Stimulated activated CD4-positive, alpha-beta T cell treated with anti-CD3 and anti-CD28 coated beads, Interleukin-12 subunit alpha, Interleukin-12 subunit beta, amount 100 ng/mL, for 4 hours (primary cell): ENCODE measurements at places on chromosomes 11 and 22.

- DNase-seq: no peak
These were observed 327.0 kb upstream of the CCDC90B start for GRCh38 chr11:83612891-83613766.

- no peak for DNase-seq
These were observed 1.7 kb upstream of the CHCHD10 start for GRCh38 chr22:23769321-23769965.

DNA sequence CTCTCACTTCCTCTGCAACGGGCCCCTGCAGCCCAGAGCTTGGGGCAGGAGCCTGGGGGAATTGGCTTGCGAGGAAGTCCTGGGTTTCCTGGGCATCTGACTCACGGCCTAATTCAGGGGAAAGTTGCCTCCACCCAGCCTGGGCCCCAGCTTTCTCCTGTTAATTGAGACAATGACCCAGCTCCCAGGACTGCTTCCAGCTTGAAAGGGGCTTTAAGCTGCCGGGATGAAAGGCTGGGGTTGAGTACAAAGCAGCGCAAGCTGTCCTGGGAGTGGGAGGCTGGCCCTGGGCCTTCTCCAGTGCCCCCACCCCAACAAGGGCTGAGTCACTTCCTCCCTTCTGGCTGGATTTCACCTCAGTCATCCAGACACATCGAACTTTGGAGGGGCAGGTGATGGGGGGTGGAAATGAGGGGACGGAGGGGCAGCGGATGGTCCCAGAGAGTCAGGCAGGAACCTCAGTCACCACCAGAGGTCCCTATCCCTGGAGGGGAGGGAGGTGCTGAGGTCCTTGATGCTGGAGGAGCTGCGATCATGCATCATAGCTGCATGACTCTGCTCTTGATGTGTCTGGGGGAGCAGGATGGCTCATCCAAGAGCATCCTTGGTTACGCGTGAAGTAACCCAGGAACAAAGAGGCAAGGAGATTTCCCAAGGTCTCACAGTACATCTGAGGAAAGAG is 30.1 kb upstream of the OAF start:
- no peak for DNase-seq

GRCh38 chr11:134413826-134414731 is 2.0 kb upstream of the B3GAT1 start:
- no peak for DNase-seq

- no peak for DNase-seq
These were observed 14.0 kb downstream of the TRIM29 start for GRCh38 chr11:120123946-120124345.

DNA sequence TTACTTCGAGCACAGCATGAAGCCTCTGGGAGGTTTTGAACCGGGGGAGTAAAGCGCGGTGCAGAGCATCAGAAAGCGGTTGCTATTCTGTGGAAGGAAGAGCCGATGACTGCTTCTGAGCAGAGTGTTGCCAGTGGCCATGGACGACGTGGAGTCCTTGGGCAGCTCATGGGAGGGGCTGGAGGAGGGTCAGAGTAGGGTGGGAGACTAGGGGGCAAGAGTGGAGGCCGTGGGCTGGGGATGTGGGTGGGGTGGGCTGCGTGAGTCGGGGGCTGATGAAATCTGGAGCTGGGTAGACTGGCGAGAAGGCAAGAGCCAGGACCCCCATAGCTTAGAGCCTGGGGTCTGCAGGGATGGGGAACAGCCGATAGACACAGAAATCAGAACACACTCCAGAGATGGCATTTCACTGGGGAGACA is 40.2 kb downstream of the TBC1D22A start:
- no peak for DNase-seq

- DNase-seq: no peak
These were observed 45.3 kb downstream of the ZBTB44 start for GRCh38 chr11:130269326-130269943.

- no peak for DNase-seq
These were observed 62.4 kb downstream of the BRD1 start for GRCh38 chr22:49765091-49765771.

DNA sequence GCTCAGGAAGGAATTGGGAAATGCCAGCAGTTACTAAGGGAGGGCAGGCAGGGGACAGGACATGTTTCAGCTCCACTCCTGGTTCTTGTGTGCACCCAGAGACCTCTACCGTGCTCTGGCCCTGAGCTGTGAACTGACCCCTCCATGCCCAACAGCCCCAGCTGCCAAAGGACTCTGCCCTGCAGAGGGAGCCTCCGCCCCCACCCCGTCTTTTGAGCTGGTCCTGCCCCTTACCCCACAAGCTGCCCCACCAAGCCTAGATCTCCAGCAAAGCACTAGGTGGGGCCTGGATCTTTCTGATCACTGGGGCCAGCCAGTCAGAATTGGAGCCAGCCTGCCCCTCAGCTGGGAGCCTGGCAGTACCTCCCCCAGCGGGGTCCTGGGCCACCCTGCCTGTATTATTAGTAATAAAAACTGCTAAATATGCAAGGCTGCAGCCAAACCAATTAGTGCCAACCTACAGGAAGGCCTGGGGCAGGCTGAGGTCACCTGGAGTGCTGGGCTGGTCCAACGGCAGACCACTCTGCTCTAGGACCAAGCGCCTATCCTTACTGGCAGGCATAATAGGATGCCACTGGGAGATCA is 23.9 kb upstream of the DRICH1 start:
- DNase-seq: no peak

GRCh38 chr11:132980670-132981069 is 551.6 kb downstream of the OPCML start:
- no peak for DNase-seq

- DNase-seq: no peak
These were observed 283.4 kb downstream of the BRD1 start for GRCh38 chr22:49544286-49544685.

DNA sequence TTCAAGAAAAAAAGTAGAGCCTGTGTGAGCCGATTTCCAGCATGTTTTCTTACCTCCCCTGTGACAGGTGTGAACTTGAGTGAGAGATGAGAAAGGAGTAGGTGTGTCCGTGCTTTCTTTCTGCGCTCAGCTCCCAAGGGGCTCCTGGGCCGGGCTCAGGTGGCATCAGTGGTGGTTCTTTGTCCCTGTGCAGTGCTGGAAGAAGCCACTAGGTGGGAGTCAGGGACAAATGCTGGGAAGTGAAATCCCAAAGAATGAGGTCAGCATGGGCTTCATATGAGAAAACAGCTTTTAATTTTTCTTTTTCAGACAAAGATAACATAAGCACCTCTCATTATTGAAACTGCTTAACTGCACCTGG is 57.8 kb downstream of the PPFIBP2 start:
- DNase-seq: no peak

- no peak for DNase-seq
These were observed 1.7 kb downstream of the MOB2 start for GRCh38 chr11:1484695-1485503.

- no peak for DNase-seq
These were observed 7.5 kb downstream of the ZC3H12C start for GRCh38 chr11:110100476-110101240.

- DNase-seq: no peak
These were observed 335.5 kb upstream of the CHORDC1 start for GRCh38 chr11:90558328-90558865.

DNA sequence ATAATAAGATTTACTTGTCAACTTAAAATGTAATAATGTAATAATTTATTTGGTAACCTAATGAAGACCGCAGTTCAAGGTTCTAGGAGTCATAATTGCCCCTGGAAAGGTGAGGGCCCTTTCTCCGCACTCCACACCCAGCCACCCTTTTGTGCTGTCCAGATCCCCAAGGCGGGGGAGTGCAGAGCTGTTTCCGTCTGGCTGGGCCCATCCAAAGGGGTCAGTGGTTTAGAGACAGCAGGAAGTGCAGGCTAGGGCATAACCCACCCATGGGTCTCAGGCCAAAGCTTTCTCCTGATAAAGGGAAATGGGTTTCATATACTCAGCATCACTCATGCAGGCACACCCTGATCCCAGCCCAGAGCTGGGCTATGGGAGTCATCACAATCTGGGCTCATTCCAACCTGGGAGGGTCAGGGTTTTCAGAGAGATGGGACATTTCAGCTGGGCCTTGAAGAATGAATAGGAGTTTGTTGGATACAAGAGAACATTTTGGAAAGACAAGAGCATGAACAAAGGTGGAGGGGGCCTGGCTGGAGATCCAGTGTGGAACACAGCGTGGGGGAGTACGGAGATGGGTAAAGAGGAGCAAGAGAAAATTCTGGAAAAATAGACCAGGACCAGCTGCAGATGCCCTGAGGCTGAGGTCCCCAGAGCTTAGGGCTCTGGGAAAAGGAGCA is 432.2 kb downstream of the TBC1D22A start:
- no peak for DNase-seq

GRCh38 chr11:78220218-78221157 is 31.8 kb downstream of the USP35 start:
- no peak for DNase-seq

DNA sequence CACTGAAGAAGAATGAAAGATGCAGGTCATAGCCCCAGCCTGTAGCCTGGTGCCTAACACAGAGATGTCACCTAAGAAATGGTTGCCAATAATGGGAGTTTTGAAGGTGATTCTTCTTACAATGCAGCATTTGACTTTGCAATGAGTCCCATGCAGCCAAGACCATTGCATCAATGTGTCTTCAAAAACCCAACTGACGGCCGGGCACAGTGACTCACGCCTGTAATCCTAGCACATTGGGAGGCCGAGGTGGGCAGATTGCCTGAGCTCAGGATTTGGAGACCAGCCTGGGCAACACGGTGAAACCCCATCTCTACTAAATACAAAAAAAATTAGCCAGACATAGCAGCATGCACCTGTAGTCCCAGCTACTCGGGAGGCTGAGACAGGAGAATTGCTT is 89.3 kb upstream of the ASPHD2 start:
- no peak for DNase-seq

DNA sequence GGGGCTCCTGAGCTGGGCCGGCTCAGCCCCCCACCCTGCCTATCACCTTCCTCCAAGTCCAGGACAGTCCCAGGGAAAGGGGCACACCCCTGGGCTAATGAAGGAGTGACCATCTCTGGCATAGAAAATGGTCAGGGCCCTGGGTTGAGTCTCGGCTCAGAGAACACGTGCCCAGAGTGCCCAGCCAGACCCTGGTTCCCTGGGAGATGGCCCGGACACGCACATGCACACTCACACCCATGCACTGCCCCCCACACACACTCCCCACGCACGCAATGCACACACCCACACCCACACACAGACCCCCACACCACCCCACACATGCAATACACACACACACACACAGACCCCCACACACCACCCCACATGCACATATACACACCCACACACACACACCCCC is 28.7 kb downstream of the KCNC1 start:
- no peak for DNase-seq

DNA sequence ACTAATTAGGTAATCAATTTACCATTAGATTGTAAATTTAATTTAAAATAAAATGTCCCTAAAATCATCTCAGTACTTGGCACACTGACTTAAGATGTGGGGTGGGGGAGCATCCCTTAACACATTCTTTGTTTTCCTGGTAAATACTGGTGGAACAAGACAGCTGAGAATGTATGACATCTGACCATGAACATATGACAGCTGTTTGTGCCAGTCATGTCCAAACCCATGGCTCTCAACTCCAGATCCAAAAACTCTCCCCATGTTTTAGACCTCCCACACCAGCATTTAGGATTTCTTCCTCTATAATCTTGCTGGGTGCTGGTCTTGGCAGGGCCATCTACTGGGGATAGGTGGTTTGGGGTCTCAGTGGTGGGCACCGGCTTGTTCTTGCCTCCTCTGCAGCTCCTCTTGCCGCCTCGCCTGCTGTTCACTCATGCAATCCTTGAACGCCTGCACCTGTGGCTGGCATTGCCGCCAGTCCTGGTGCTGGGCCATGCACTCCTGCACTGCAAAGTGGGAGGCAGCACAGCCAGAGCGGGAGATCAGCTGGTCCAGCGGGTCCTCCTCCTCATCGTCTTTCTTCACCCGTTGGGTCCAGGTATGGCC is 3.8 kb downstream of the COA4 start:
- no peak for DNase-seq

DNA sequence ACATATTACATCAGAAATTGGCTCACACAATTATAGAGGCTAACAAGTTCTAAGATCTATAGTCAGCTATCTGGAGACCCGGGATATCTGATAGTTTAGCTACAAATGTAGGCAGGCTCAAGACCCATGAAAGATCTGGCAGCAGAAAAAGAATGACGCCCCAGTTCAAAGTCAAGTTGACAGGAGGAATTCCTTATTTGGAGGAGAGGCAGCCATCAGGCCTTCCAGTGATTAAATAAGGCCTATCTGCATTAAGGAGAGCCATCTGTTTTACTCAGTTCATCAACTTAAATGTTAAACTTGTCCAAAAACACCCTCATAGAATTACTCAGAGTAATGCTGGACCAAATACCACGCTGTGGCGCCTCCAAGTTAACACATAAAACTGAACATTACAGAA is 1402.6 kb downstream of the FAM181B start:
- no peak for DNase-seq

DNA sequence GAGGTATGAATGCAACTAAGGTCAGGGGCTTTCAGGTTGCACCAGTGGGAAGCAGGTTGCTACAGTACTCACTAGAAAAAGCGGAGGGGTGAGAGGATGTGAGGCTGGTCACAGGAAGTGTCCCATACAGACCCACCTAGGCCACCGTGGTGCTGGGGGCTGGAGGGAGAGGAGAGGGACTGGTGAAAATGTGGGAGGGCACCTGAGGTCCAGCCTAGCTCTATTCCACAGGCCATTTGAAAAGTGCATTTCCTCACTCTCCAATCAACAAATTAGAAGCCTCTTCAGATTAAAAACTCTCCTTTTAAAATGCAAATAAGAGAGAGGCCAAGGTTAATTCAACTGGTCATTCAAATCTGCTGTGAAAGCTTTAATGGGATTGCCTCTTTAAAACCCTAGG is 38.6 kb upstream of the NCAM1 start:
- DNase-seq: no peak

GRCh38 chr11:56843816-56844215 is 95.3 kb upstream of the OR9G4 start:
- DNase-seq: no peak

- DNase-seq: no peak
These were observed 15.1 kb upstream of the SMIM38 start for GRCh38 chr11:69140635-69141034.

GRCh38 chr22:24601217-24602104 is 1.5 kb upstream of the GGT1 start:
- DNase-seq: no peak

GRCh38 chr22:43467216-43467940 is 55.6 kb downstream of the MPPED1 start:
- no peak for DNase-seq

DNA sequence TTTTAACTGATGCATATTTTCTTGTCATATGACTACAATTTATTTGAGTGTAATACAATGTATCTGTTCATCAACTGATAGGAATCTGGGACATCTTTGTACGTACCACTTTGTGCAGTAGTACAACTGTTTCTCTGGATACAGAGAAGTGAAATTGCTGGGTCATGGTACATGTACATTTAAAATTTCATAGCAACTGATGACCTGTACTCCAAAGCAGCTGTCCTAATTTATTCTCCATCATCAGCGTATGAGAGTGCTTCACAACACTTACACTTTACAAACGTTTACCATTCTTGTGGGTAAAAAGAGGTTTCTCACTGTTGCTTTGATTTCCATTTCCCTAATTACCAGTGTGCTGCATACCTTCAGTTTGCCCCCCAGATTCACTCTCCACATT is 552.8 kb upstream of the CADM1 start:
- DNase-seq: no peak
